ENCODE measurements at places on chromosomes 16 and 17.

DNA sequence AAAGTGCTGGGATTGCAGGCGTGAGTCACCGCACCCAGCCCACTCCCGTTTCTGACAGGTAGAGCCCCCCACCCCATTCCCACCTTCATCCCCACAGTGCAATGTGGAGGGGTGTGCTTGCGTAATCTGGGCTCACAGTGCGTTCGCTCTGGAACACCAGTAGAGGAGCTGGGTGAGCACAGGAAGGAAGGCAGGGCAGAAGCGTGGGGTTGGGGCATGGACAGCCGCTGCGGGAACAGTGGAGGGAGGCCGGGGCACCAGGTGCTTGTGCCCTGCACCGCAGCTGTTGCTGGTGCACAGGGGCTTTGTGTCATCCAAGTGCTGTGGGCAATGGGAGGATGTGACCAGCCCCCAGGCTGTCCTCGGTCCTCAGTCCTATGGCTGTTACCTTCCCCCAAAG is 24.7 kb downstream of the KDM8 start:
- DNase-seq = no peak

DNA sequence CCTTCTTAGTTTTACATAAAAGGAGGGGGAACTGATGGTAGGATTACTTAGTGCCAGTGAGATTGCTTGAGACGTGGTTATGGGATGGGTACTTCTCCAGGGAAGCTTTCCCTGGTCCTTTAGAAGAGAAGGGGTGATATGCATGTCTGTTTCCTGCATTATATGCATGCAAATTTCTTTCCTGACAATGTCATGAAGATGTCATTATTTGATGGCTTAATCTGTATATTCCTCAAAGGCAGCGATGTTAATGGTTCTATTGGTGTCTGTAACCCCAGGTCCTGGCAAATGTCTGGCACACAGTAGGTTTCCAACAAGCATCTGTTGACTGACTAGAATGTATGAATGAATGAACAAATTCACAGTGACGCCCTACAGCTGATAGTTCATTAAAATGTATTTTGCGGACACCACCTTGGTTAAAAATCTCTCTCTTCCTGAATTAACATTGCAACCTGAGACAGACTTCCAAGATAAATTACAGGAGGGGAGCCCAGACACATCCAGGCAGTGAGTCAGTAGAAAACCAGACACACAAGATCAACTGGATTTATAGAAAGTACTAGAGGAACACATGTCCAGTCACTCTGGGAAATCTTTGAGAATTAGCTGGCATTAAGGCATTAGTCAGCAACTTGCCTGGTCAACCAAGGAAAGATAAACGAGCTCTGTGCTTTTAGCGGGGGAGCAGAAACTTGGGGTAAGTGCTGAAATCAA is 293.4 kb downstream of the XYLT1 start:
- DNase-seq = no peak

- no peak for DNase-seq
Observed at GRCh38 chr17:5203178-5203907, 11.7 kb upstream of the ZNF594 start.

- DNase-seq = no peak
Observed at GRCh38 chr16:72853575-72854266, 194.2 kb downstream of the ZFHX3 start.

- no peak for DNase-seq
Observed at GRCh38 chr16:67648764-67649407, 3.9 kb downstream of the CARMIL2 start.

GRCh38 chr16:66150698-66151482 is 215.6 kb upstream of the CDH5 start:
- DNase-seq = no peak

DNA sequence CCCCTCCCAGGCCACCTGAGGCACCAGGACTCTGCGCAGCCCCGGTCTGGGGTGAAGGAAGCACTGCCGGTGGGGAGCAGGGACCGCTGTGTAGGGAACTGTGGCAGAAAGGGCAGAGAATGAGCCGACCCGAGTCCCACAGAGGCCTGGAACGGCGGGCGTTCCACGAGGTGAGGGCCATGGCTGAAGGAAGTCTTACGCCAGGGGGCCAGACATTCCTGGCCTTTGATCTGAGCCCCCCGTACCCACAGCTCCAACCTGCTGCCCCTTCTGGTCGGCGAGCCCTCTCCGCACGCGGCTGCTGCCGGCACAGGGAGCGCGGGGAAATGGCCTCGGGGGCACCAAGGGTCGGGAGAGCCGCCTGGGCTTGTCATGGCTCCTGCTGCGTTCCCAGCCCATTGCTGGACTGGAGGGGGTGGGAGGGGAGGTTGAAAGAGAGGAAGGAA is 1.4 kb upstream of the WNT3 start:
- DNase-seq = no peak

GRCh38 chr16:57264381-57264780 is 19.3 kb downstream of the ARL2BP start:
- no peak for DNase-seq

GRCh38 chr17:6831661-6832263 is at the start of gene TEKT1:
TEKT1 (minus strand) TSS chr17:6831729; CDS start chr17:6830376, 1,353 bp downstream.
- DNase-seq = peak; percentile 57

DNA sequence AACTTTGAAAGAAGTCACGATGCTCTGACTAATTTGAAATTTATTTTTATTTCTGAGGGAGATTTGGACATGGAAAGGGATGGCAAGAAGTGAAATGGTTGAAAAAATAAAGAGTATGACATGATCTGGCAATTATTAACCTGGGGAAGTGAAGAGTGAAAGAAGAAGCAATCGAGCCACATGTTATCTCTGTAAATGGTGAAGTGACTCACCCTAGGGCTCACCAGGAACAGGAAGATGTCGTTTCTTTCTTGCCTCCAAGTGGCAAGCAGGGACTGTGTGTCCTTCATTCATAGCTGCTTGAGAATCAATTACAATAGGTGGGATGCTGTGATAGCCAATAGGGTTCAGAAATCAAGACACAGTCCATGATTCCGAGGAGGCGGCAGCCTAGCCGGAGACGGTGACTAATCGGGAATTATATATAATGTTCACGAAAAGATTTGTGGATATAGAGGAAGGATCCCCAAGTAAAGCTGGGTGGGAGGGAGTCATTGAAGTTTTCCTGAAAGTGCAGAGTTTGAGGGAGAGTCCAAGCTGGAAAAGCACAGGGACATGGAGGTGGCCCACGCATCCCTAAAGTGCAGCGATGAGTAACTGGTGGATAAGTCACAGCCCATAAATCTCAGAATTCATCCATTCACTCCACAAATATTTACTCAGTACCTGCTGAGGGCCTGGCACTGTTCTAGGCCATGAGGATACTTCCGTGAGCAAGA is 18.2 kb upstream of the KRT20 start:
- no peak for DNase-seq

DNA sequence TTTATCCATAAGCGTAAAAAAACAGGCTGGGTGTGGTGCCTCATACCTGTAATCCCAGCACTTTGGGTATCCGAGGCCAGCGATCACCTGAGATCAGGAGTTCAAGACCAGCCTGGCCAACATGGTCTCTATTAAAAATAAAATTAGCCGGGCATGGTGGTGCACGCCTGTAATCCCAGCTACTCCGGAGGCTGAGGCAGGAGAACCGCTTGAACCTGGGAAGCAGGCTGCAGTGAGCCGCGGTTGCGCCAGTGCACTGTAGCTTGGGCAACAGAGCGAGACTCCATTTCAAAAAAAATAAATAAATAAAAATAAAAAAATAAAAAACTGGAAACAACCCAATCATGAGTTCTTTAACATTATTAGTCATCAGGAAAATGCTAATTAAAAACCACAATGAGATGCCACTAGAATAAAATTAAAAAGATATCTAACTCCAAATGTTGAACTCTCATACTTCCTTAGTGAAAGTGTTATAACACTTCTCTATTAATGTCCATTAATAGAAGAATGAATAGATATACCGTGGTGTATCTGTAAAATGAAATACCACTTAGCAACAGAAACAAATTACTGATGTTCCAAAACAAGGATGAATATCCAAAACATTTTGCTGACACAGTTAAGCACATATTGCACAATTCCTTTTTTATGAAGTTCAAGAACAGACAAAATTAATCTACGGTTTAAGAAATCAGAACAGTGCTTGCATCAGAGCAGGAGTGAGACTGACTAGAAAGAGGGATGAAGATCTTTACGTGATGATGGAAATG is 13.1 kb downstream of the MPHOSPH6 start:
- no peak for DNase-seq

DNA sequence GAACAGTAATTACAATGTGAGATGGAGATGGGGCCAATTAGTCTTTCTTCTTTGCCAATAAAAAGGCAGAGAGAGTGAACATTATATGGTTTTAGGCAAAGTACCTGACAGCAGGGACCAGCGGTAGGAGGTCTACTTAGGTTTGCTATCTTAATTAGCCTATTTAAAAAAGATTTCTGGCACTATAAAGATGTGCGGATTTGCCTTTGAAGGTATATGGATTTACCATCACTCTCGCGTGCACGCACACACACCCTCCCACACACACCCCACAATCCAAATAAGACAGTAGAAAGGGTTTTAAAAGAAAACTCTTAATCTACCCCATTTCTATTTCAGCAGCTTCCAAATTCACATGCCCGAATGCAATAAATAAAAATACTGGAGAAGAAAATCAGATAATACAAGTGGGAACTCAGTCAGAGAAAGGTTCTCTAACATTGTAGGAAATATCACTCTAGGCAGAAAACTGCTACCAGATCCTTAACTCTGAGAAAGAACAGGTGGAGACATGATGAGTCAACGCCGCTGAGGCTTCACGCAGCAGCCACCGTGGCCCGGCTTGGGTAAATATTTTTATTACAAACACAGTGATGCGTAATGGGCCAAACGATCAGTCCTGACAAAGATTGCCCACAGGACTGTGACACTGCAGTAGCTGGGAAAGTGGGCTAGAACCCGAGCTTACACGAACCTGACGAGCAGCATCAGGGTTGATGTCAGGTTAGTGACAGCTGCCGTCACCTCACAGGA is 66.6 kb upstream of the AXIN2 start:
- no peak for DNase-seq

DNA sequence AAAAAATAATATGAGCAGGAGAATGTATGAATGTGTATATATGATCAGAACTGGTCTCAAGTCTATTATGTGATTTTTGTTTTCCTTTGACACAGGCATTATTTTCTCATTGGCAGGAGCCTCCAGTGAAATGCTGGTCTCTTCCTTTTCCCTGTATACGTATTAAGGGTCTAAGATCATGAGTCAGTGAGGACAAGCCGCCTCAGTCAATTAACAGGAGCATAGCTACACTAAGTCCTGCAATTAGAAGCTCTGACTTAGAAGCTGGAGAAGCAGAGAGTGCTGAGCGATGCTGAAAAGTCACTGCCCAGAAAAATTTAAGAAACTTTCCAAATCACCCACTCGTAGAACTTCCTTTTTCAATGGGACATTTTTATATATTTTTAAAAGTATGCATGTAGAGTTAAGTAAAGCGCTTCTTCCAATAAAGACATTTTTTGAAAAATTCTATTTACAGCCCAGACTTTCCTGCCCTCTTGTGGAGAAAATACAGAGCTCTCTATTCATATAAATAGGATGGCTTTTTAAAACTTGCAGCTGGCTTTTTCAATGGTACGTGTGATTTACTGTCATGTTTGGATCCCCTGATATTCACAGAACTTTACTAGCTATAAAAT is 70.2 kb upstream of the PSMD7 start:
- DNase-seq = no peak

DNA sequence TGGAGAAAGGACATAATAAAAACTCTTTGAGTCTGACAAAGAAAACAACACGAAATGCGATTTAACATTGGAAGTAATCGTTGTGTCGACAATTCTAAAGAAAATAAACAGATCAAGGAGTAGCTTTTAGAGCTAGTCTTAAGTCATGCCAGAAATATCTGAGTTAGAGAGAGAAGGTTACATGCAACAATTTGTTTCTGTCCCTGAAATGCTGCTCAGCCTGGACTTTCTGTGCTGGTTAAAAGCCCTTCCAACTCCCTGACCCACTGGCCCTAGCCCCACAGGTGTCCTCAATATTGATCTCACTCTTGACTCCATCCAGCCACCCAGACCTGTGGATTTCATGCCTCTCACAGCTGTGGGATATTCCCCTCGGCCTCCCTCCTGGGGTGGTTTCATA is 33.2 kb upstream of the TEX2 start:
- DNase-seq = no peak

DNA sequence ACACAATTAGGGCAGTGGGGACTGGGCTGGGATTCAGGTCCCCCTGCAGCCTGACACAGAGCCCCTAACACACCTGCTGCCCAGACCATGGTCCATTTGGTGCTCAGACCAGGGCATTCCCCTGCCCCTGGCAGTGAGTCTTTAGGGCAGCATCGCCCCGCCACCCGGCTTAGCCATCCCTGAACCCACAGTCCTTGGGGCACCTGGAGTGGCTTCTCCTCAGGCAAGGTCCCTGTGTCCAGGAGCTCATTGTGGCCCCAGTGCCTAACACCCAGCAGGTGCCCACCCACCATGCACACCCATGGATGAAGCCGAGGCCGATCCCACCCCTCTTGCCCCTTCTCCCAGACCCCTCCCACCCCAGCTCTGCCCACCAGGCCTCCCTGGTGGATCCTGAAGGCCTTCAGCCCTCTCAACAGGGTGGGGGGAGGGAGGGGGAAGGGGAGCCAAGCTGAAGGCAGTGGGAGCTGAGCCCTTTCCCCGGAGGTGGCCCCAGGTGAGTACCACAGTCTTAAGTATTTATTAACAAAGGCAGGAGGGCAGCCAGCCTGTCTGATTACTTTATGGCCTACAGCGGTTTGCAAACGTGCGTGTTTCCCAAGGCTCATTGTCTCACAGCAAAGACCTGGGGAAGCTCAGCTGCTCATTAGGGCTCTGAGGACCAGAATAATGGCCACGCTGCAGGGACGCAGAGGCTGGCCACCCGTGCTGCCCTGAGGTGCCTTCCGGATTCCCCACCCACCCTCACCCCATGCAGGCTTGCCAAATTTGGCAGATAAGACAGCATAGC is 38.5 kb downstream of the RBFOX3 start:
- DNase-seq = no peak

- DNase-seq = no peak
Observed at GRCh38 chr16:13702614-13703013, 217.3 kb upstream of the ERCC4 start.

GRCh38 chr16:51168755-51169154 is 17.7 kb upstream of the SALL1 start:
- no peak for DNase-seq

GRCh38 chr17:8913879-8914278 is 46.4 kb upstream of the PIK3R6 start:
- DNase-seq = no peak

DNA sequence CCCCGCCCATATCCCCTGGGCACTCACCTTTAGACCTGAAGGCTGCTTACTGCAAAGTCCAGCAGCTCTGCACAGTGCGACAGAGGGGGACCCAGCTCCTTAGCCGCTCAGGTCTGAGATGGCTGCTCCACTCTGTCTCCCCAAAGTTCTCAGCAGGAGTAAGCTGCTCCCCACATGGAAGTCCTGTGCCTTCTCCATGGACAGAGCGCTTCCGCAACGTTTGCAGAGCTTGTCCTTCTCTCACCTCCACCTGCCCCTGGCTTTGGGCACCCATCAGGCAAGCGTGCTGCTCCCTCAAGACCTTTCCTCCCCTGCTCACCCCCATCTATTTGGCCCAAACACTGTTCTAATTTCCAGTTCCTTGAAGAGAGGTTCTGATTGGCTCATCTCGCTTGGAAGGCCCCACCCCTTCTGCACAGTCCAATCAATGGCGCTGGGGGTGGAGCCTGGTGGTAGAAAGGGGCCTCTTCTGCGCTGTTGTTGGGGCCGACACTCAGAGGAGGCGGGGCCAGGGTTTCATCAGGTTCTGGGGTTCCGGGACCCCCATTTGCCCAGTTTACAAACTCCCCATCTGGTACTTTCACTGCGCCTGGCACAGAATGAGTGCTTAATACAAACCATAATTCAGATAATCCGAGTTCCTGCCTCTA is 137.2 kb downstream of the CYLD start:
- DNase-seq = no peak

GRCh38 chr17:57017625-57018024 is 39.7 kb downstream of the SCPEP1 start:
- no peak for DNase-seq
